ENCODE measurements at places on chromosomes 6 and 20.

DNA sequence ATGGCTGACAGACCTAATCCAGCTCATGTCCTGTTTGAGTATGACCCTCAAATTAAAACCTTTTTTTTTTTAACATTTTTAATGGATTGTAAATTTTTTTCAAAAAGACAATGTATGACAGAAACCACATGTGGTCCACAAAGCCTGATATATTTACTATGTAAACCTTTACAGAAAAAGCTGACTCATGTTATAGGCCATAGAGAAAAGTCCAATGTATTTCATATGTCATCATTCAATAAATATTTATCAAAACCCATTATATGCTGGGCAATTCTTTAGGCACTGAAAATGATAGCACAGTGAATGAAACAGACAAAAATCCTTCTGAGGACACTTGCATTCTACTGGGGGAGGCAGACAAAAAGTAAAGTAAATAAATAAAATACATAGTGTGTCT is 826.2 kb upstream of the FLRT3 start:
- DNase-seq: no peak

- DNase-seq: peak; percentile 57
Measured at GRCh38 chr6:37860226-37860839, 40.8 kb downstream of the ZFAND3 start.

DNA sequence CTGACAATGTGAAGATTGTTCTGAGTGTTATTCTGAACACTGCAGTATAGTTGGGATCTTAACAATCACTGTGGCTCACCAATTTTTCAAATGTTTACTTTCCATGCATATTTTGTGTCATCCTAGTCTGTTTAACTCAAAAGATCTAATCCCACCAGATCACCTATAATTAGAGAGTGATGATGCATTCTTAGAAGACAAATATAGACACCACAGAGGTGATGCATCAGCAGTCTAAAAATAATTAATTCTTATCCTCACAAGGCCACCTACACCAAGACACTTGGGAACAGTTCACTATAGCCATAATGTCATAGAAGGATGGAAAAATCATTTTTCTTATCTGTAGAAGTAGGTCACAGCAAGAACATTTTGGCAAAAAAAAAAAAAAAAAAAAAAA is 154.8 kb downstream of the UBE3D start:
- no peak for DNase-seq

DNA sequence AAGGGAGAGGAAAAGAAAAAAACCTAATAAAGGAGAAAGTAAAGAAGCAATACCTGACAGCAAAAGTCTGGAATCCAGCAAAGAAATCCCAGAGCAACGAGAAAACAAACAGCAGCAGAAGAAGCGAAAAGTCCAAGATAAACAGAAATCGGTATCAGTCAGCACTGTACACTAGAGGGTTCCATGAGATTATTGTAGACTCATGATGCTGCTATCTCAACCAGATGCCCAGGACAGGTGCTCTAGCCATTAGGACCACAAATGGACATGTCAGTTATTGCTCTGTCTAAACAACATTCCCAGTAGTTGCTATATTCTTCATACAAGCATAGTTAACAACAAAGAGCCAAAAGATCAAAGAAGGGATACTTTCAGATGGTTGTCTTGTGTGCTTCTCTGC is 70.8 kb upstream of the RNF146 start:
- DNase-seq: no peak

DNA sequence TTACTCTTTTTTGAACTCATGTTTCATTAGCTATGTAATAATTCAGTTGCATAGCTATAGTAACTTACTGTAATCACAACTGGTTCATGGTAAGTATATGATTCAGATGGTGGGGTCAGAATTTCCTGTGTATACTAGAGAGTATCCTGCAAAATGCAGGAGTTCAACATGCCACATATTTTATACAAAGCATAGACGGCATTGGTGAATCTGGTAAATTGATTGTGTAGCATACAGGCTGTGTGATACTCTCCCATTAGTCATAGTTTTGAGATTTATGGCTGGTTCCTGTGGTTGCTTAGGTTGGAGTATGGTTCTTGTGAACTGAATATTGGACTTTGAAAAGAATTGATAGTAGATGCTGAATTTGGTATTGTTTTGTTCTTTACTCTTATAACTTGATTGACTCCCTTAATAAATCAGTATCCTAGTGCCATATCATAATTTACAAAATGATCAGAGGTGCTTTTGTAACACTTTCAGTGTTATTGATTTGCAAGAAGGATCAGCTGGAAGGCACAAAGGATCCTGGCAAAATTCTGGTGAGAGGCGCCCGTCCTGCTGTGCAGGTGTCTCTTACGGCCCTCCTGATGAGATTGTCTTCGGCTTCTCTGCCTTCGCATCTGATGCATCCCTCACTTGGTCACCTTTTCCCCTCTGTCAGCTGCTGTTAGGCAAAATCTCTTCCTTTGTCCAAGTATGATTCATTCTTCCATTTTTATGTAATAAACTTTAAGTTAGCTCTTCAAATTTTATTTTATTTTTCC is 22.6 kb downstream of the SNX9 start:
- DNase-seq: no peak

DNA sequence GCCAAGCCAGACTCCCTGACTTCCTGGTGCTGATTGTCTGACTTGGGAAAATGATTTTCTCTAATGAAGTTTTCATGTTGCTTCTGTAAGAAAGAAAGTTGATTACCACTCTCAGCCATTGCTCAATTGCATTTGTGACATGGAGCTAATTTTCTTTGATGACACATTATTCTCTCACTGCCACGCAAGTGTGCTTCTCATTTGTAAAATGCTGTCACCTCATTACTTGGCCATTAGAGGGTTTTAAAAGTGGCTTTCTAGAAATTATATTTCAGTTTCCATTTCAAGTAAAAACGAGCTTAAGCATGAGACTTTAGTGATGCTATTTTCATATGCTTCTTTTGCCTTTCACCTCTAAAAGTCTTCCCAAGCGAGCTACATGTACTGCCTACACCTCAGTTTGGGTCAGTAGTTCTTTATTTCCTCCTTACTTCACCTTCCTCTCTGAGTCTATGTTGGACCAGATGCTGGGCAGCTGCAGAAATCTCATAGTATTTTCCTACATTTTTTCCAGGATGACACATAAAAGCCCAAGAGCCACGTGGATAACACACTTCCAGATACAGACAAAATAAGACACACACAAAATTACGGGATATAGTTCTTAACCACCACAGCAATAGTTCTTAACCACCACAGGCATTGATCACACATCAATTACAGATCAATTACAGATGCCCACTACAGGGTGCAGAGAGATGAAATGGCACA is 6.3 kb upstream of the FAM210B start:
- DNase-seq: no peak

DNA sequence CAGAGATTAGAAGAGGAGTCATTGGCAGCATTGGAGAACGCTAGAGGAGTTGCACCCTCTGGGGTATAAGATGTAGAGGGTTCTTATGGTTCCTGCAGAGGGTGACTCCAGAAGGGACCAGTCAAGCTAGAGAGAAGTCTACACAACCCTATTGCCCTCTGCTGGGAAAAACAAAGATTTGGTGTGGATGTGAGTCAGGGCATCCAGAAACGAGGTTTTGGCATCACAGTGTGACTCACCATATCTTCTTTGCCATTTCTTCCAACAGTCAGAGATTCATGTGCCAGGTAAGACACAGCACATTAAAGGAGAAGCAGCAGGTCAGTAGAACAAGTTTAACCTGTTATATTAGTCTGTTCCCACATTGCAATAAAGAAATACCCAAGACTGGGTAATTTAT is 598.8 kb downstream of the MAFB start:
- no peak for DNase-seq

- no peak for DNase-seq
Measured at GRCh38 chr20:54356801-54357200, 118.6 kb upstream of the DOK5 start.

DNA sequence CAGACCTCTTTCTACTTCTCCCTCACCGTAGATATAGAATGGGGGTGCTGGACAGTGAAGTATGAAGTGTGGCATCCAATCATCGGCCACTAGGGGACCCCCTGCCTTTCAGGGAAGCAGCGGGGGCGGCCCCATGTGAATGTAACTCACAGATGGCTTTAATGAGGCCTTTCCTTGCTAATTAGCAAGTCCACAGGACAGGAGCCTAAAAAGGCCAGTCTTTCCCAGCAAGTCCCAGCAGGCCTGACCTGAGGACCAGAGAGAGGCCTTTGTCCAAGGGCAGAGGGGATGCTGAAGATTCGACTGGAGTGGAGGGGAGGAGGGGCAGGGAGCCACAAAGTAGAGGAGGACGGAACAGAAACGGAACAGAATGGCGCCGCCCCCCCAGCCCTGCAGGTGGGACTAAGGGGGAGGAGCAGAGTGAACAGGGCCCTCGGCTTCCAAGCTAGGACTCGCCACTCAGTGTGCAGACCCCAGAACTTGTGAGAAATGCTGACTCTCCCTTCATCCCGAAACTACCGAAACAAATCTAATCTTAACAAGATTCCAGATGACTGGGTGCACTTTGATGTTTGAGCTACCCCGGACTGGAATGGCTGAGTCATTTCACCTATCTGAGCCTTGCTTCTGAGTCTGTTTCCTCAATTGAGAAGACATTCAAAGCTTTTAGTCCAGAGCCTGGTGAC is 5.8 kb downstream of the C6orf132 start:
- peak; percentile 82 for DNase-seq

GRCh38 chr20:59246691-59247400 is 53.6 kb upstream of the EDN3 start:
- DNase-seq: no peak
